Kidney glomerular epithelial cell (primary cell): ENCODE measurements at places on chromosomes 11 and 22.

DNA sequence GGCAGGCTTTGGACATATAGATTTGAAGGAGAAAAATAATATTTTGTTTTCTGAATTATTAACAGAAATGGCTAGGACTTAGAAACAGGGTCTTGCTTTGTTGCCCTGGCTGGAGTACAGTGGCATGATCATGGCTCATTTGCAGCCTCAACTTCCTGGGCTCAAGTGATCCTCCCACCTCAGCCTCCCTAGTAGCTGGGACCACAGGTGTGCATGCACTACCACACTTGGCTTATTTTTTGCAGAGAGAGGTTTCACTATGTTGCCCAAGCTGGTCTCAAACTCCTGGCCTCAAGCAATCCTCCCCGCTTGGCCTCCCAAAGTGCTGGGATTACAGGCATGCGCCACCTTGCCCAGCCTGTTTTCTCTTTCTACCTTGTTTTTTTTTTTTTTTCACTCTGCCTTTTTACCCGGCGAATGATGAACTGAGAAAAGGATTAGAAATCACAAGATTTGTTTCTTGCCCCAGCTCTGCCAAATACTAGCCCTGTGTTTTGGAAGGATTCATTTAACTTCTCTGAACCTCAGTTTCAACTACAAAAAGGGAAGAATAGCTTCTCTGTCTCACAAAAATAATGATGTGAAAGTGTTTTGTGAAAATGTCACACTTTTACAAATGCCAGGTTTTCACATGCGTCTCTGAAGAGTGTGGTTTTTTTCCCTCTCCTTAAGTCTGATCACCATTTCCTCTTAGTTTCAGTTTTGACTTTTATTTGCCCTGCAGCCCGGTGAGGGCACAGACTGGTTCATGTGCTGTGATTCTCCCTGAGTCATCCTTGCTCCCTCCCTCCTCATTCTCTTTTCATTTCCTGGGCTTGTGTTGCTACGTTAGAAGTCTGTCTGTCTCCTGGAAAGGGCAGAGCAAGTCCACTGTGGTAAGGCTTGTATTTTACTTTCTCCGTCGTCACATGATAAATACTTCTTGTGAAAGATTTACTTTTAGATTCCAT, 67.7 kb downstream of the BCL2L13 start:
- DNase-seq = peak; percentile 99

GRCh38 chr22:32574411-32574810, 99.8 kb downstream of the FBXO7 start:
- DNase-seq = no peak

DNA sequence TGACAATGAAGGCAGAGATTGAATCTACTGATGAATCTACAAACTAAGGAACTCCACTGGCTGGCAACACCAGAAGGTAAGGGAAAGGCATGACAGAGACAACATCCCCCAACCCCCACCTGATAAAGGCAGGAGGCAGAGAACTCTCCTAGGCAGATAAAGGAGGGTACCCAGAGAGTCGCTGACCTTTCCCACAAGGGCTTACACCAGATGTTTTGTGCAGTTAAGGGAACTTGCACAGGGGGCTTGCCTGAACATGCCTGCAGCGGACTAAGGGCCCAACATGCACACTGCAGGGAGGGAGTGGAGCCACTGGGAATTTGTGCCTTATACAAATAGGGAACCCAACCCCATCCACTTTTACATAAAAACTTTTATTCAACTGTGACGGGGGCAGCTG, 1996.9 kb upstream of the RAG2 start:
- DNase-seq = no peak

DNA sequence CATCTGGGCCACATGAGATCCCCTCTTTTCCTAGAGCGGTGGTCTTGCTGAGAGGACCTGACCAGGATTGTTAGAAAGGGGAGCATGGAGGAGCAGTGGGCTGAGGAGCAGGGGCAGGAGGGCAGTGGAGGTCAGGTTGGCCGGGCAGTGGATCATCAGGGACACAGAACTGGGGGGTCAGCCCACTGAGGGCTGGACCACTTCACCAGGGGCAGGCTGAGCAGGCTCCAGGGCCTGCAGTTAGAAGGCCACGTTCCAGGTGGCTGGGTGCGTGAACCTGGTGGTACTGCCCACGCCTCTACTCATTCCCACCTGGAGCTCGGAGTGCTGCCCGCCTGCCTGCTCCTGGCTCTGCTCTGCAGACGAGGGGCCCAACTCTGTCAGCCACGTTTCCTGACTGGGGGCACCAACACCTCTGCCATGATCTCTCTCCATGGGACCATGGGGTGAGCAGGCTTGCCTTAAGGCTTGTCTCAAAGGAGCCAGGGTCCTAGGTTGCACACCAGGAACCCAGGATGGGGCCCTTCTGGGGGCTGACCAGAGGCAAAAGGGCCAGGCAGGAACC, 9.7 kb downstream of the MRGPRF start:
- no peak for DNase-seq

DNA sequence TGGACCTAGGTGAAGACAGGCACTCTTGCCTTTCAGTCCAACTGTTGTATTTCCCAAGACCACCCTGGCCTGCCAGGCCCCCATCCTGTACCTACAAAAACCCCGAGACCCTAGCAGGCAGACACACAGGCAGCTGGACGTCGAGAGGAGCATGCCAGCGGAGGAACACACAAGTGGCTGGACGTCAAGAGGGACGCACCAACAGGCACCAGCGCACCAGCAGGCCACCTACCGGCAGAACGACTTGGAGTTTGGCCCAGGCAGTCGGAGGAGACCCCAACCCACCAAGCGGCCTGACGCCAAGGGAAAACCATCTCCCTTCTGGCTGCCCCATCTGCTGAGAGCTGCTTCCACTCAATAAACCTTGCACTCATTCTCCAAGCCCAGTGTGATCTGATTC, 1883.4 kb upstream of the RAG2 start:
- DNase-seq = no peak

- no peak for DNase-seq
Measured at GRCh38 chr11:6419009-6419631, at the start of gene APBB1. Gene APBB1 (minus strand): TSS chr11:6419094. CDS start chr11:6411347, 7,747 bp downstream.

GRCh38 chr11:122307476-122308035, 191.5 kb upstream of the BLID start:
- DNase-seq = no peak

DNA sequence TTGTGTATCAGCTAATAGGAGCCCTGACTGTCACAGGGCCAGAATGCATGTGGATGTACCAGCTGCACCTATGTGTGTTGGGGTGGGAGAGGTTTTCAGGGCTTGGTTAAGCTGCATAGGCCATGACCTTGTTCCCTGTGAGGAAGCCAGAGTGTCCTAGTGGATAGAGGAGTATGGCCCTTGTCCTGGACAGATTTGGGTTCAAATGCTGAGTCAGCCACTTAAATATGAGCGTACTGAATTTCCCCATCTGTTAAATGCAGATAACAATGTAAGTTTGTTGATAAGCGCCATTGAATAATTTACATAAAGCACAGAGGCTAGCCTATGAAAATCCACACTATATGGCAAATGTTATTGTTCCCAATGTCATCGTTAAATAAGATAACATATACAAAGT, 74.4 kb downstream of the PANX1 start:
- no peak for DNase-seq

DNA sequence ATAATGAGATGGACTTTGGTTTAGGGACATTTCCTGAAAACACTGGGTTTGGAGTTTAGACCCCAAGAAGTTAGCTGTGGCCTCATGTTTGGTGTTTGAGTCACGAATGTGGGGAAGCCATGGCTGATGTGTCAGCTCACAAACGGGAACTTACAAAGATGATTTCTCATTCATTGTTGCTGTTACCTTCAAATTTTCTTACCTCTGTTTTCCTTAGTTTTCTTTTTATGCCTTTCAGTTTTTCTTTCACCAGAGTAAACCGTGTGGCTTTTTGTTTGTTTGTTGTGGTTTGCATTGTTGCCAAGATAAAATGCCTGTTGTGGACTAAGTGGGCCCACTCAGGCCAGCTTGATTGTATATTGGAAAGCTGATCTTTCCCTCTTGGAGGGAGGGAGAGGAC, 89.1 kb downstream of the SWAP70 start:
- DNase-seq = no peak

GRCh38 chr11:130197386-130198035, 37.9 kb downstream of the ST14 start:
- DNase-seq = no peak

GRCh38 chr22:50148991-50149721, 21.4 kb upstream of the PANX2 start:
- peak; percentile 61 for DNase-seq

DNA sequence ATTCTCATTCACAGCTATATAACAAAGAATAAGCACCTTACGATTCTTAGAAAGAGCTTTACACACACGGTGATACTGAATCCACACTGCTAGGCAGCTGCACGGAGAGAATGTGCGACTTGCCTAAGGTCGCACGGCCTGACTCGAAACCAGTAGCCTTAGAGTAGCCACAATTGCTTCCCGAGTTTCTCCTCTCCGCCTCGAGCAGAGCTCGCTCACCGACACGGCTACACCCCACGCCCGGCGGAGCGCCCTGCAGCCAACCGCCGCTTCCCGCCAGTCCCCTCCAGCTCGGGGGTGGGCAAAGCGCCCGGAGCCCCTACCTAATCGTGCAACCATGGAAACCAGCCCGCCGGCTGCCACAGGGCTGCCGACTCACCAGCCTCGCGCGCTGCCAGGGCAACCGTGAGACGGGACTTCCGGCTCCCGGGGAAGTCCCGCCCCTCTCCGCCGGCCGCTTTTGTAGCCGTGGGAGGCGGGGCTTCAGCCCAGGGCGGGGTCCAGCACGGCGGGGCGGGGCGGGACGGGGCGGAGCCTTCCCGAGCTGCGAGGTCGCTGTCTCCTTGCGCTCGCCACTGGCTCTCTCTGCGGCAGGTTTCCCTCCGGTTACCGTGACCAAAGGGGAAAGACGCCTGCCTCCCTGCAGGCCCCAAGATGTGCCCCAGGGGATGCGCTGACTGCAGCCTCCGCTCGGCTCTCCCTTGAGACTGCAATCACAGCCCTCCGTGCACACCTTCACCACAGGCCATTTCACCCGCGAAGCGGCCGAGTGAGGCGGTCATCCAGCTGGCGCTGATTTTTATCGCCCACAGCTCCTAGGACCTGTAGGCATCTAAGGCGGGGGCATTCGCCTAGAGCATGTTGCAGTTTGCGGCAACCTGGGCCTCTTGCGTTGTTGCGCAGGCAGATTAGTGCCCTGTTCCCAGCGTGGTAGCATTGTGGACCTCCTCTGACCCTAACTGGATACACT, 1.1 kb downstream of the BSCL2 start:
- peak; percentile 89 for DNase-seq

GRCh38 chr11:69101115-69101791, 52.5 kb downstream of the TPCN2 start:
- peak; percentile 60 for DNase-seq

DNA sequence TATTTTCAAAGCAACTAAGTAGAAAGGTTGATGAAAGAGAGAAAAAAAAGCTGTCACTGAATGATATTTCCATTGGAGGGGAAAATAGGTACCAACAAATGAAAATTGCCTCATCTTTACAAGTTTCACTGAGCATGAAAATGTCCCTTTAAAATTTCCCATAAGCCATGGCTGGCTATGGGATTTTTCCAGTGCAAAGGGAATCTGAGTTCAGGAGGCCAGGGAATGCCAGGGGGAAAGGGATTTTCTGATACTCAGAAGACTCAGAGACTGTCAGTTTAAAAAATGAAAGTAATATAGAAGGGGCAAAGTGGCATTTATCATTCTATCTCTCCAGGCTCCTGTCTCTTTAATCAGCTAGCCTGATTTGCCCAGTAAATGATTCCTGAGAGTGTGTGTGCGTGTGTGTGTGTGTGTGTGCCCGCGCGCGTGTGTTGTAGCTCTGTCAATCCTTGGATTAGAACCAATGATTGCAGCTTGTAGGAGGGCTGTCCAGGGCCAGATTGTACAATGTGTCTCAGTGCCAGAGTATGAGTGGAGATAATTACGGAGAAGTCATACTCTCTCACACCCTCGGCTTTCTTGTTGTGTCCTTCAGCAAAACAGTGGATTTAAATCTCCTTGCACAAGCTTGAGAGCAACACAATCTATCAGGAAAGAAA, at the start of gene NTM:
TSS of gene NTM (plus strand) at position 526 of the 662 bp plus-strand sequence.
- DNase-seq = no peak

DNA sequence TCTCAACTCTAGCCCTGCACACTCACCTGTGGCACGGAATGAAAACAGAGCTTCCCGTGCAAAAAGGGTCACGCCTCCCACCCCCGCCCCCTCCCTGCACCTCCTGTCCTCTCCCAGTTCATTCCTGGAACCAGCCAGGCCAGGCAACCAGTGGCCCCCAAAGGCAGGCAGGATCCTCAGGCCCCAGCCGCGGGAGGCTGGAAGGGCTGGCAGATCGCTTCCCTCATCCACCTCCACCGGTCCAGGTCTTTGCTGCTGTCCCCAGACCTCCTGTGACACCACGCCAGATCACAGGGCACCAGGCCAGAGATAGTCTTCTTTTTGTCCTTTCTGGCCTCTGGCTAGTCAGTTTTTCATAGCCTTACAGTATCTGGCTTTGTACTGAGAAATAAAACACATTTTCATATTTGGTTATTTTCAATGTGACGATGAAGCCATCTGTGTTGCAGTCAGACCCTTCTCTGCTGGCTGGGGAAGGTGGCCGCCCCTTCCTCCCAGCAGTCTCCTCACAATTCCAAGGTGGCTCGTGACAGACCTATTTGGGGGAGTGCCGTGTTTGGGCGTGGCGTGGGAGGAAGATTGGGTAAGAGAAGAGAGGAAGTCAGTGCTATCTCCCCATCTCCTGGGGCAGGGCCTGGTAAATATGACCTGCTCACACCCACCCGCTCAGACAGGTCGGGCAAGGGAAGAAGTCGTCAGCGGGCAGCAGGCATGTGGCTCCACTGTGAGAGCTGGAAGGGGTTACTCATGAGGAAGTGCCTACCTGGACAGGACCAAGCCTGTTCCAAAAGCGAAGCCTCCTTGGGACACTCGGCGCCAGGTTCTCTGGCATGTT, 9.1 kb downstream of the SSH3 start:
- DNase-seq = no peak

- peak; percentile 69 for DNase-seq
Measured at GRCh38 chr11:10657308-10658271, 36.0 kb downstream of the IRAG1 start.

- DNase-seq = no peak
Measured at GRCh38 chr22:25554238-25554671, 10.2 kb upstream of the GRK3 start.

DNA sequence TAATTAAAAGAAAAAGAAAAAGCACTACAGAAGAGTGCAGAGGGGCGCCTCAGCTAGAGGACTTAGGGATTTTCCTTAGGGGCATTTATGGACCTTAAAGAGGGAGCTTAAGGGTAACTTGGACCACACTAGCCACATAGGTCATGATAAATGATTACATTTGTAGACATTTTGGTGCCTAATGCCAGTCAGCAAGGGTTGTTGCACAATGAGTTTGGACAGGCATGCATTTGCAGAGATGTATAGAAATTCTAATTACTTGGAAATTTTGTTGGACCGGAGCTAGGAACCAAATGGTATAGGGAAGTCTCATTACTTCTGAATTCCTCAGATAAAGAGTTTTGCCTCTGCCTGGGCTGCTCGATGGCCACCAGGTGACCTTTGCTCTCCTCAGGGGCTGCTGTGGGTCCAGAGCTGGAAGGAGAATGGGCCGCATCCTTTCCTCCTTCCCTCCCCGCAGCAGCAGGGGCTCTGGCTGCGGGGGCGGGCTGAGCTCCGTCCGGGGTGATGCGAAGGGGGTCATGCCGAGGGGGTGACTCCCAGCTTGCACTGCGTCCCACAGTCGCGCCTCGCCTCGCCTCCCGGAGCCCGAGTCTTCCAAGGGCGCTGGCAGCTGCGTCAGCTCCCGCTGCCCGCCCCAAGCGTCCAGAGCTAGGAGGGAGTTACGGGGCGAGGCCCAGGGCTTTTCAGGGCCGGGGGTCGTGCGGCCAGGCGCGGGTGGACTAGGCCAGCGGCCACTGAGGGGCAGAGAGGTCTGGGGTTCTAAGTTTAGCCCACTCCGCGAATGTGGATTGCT, 20.3 kb upstream of the MALAT1 start:
- no peak for DNase-seq

- no peak for DNase-seq
Measured at GRCh38 chr11:93213622-93214021, 15.8 kb upstream of the SLC36A4 start.
